Kasumi-1 (cell line): ENCODE measurements at places on chromosomes 1 and 21.

DNA sequence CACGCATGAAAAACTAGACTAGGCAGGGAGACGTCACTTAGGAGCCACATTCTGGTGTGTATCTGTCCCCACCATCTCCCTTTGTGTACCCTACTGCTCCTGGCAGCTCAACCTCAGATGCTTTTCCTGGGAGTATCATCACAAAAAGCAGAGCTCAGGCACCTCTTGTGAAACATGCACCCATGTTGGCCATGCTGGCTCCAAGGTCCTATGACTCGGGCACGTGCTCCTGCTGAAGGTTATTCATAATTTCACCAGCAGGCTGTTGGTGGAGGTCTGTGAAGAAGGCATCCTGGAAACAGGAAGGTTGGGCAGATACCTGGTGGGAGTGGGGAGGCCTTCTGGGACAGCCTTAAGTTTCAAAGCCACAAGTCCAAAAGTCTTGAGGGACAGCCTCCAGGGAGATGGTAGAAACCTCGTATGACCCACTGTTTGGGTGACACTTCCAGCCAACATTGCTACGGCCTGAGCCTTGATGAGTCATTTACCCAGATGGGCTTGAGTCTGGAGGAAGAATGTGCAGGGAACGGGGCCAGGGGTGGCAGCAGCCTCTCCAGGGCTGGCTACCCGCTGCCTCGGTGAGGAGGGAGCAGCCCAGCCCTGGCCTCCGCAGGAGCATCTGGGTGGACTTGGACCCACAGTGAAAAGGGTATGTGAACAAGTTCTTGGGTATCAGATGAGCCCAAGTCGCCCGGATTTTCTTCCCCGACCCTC lies 75.8 kb downstream of the PGBD5 start:
- DNase-seq = no peak

- no peak for DNase-seq
Measured at GRCh38 chr1:198123133-198123532, 33.7 kb upstream of the NEK7 start.

- DNase-seq = no peak
Measured at GRCh38 chr21:15870819-15871218, 141.0 kb downstream of the USP25 start.

- DNase-seq = no peak
Measured at GRCh38 chr1:189496768-189497167, 980.9 kb downstream of the BRINP3 start.

GRCh38 chr1:87829360-87829759 lies 500.7 kb downstream of the LMO4 start:
- DNase-seq = no peak
